ENCODE measurements at places on chromosomes 3 and 15.

DNA sequence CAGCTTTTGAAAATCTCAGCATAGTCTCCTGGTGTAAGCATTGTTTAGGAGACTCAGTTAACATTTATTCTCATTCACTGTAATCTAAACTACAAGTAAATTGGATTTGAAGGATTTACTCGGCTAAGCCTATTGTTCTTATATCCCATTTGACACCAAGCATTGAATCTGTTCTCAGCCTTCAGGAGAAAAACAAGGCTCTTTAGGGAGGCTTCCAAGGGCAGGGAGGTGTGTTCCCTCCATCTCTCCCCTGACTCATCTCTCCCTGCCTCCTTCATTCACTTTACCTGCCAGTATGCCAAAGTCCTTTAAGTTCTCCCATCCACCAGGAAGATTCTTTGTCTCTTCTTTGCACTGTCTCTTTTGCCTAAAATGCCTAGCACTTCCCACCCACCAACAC, 347.8 kb downstream of the MFSD1 start:
- no peak for DNase-seq

DNA sequence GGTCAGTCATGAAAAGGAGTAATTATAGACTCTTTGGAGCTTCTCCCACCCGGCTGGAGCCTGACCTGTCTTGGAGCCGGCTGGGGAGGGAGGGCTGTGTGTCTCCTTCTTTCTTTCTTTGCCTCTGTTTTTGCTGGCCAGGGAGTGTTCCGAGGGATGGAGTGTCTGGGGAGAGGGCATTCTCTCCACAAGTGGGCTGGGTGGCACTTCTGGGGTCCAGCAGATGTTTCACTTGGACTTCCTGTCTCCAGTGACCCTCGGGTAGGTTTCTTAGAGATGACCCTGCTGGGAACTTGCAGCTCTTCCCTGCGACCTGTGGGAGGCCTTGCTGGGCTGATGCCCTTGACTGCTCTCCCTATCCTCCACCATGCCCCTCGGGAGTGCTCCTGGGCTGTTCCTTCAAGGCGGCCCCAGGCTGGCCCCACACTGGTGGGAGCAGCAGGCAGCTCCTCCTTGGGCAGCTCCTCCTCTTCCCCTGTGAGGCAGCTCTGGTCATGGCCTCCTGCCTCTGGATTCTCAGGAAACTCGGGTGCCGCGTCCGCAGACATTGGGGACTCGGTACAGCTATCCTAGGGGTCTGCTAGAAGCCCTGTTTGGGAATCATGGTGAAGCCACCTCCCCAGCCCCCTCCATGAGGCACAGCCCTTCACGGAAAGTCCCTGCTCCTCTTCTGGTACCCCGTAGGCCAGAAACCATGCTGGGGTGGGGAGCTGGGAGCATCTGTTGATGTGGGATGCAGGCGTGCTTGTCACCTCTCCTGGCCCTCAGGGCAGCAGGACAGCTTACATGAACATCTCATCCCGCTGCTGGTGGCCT, 44.9 kb downstream of the APBA2 start:
- no peak for DNase-seq

- DNase-seq = no peak
Measured at GRCh38 chr3:184351511-184352148, 9.8 kb downstream of the CLCN2 start.

- DNase-seq = no peak
Measured at GRCh38 chr3:67686069-67686468, 31.7 kb upstream of the SUCLG2 start.

DNA sequence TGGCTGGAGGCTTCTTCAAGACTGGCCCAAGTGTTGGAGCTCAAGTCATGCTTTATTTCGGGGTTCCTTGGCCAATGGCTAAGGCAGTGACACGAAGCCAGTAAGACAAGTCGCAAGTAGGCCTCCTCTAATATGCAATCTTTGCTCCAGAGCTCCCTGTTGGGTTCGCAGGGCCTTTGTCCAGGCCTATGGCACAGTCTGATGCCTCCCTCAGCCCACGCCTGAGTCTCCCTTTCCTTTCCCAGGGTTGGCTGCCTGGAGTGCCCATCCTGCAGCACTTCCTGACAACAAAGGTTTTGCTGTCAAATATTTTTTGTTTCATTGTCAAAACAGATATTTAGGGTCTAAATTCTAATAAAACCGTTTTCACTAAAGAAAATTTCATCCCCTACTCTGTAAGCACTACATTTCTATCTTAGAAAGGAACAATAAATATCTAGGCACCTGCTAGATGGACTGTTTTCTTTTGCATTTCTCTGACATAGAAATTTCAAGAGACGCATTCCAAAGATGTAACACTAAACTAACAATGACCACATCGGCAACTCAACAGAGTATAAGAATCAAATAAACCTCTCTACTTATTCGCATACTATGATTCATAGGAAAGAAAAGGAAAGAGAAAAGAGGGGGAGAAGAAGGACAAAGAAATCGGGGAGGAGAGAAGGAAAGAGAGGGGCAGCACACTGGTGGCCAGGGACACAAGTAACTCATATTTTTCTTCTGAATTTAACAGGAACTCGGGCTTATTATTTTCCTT, 393.1 kb upstream of the ATP11B start:
- DNase-seq = no peak

DNA sequence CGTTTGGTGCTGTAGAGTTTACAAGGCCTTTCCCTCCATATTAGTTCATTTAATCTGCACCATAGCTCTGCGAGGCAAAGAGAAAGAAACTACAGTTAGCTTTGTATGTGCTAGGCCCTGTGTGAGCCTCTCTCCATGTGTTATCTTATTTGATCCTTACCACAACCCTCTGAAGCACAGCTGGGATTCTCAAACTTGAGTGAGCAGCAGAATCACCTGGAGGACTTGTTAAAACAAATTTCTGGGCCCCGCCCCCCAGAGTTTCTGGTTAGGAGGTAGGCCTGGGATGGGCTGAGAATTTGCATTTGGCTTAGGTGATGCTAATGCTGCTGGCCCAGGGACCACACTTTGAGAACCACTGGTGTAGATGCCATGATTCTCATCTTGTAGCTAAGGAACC, 12.3 kb downstream of the CA12 start:
- no peak for DNase-seq

DNA sequence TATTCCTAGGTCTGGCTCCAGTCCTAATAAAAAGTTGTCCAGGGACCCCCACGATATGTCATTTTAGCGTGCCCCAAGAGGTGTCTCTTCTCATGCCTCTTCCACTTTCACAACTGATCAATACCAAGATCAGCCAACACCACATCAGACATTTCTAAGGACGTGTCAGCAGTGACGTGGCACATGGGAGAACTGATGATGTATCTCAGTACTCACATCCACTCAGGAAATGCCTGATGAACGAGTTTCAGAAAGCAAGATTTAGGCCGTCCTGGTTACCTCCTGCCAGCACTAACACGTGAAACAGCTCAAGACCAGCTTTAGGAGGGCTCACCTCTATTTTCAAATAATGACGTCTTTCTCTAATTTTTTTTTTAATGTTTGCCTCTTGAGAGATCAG, 19.6 kb downstream of the VGLL4 start:
- peak; percentile 95 for DNase-seq

- DNase-seq = peak; percentile 8
Measured at GRCh38 chr15:66961407-66961884, 104.0 kb upstream of the SMAD3 start.

- no peak for DNase-seq
Measured at GRCh38 chr3:106827515-106828213, 549.6 kb upstream of the CCDC54 start.

GRCh38 chr3:55074796-55075195, 146.9 kb upstream of the LRTM1 start:
- no peak for DNase-seq

DNA sequence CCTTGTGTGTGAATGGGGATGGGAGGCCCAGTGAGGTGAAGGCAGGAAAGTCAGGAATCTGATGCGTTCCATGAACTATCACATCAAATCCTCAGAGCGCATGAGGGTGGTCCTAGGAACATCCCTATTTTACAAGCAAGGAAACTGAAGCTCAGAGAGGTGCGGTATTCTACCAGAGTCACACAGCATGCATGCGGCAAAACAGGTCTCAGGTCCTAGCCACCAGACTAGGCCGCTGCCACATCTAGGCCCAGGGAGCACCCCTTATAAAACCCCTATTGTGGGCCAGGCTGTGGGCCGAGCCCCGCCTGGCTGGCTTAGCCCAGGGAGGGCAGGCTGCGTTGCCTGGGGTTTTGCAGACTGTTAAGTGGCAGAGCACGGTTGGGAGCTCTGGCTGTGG, 17.9 kb upstream of the GRIP2 start:
- no peak for DNase-seq
